ENCODE measurements at places on chromosomes 3 and 15.

DNA sequence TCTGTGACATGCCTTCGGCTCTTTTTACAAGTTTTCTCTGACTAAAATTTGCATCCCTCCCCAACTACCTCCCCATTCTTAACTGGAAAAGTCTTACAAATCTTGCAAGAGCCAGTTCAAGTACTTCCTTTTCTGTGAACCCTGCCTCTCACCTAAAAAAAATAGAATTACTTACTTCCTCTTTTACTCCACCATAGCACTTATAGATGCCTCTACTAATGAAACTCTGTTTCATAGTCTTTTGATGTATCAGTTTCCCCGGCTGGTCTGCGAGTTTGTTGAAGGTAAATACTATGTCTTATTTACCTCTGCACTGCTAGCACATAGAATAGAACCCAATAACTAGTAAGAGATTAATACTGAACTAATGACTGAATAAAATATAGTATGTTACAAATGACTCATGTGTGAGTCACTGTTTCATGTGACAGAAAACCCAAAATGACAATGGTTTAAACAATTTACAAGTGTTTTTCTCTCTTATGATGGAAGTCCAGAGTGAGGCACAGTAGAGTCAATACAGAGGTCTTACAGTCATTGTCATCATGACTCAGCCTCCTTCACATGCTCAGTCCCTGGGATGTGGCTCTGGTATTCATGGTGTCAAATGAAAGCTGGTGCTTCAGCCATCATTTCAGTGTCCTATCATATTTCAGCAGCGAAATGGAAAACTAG is 393.5 kb downstream of the RSL24D1 start:
- no peak for DNase-seq

DNA sequence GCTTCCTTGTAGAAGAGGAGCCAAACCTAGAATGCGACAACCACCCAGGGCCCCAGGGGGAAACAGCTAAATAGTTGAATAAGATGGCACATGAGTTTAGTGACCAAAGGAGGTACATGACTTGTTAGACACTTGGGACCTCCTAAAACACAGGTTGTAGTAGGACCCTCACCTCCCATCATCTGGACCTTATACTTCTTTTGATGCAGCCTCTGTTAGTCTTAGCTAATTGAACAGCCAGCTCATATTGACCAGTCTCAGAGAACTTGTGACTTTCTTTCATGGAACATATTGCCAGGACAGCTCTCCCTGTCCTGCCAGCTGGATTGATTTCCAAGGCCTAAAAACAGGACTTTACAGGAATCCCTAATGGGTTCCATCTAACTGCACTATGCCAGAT is 45.0 kb downstream of the SPSB4 start:
- DNase-seq = no peak

GRCh38 chr15:49155110-49155833 is at the start of gene COPS2:
Gene COPS2, minus strand, starts transcription at chr15:49155599. Its CDS starts 21 bp downstream, at chr15:49155578.
- peak; percentile 81 for DNase-seq

- no peak for DNase-seq
Measured at GRCh38 chr3:43949594-43949993, 258.9 kb downstream of the ABHD5 start.

- DNase-seq = no peak
Measured at GRCh38 chr3:170564664-170565063, 21.2 kb downstream of the SLC7A14 start.

- DNase-seq = no peak
Measured at GRCh38 chr3:42088803-42089530, 2.2 kb upstream of the TRAK1 start.

- no peak for DNase-seq
Measured at GRCh38 chr15:68374168-68374745, 57.7 kb downstream of the ITGA11 start.

GRCh38 chr3:108493862-108494261 is 16.5 kb downstream of the MYH15 start:
- DNase-seq = no peak

DNA sequence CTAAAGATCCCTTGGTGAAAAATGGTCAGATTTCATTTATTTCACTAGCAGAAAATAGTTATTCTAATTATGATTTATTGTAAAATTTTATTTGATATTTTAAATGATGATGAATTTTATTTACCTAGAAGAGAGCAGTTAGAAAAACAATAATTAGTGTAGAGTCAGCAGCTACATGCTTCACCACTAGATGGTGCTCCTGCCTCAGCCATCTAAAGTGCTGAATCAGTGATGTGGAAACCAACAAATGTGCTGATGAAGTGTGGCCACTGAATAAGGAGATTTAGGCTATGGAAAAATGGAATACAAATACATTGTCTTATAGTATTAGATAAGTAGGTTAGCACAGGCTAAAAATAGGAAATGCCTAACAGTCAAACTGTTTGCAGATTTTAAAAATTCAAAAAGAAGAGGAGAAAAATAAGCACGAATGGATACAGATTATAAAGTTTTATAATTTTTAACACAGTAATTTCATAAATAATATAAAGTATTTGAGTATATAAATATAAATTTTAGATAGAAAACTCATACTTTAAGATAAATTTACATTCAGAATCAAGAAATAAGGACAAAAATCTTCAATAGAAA is 109.8 kb downstream of the PPP2R3A start:
- DNase-seq = peak; percentile 60

DNA sequence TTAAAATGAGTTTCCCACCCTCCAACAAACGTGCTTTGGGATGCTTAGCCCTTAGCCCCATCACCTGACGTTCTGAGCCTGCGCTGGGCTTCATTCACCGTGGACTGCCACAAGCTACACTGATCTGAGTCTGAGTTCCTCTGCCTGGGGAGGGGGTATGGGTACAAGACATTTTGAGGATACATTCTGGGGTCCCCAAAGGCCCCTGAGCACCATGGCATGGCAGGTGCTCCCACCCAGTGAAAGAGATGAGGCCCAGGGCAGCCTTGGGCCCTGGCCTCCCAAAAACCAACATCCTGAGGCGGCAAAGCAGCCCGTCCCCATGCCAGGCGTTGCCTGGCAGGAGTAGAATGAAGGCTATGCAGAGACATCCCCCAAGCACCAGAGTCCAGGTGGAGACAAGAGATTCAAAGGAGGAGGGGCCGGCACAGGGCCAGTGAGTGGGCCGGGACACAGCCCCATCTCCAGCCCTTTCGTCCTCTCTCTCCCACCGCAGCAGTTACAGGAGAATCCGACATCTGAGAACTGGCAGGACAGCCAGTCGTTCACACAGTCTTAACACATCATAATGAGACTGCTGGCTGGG is 74.5 kb downstream of the VGLL4 start:
- DNase-seq = no peak

DNA sequence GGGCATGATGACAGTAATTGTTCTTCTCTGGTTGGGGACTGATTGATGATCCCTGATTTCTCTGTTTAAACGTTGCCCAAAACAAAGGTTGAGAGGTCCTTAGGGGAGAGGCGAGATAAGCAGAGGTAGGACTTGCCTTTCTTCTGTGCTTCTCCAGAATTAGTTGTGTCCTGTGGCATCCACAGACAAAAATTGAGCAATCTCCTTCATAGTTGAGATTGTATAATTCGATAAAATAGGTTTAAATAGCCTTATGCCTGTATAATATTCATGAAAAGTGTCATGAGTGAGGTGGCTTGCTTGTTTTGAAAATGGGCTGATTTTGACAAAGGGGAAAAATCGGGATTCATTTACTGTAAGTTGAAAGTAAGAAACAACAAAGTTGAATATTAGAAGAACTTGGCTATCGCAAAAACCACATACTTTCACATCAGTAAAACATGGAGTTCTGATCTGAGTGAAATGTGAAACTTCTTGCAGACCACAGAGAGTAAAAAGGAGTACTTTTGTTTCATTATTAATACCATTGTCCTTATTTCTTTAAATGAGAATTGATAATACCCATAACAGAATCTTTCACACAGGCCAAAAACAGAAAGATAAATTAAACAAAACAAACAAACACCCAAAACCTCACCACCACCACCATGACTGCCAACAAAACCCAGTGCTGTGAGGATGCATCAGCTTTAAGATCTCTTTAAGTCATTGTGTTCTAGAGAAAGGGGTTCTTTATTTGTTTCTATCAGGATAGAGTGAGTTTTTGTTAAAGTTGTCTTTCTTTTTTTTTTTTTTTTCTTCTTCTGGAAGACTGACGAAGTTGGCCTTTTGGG is 155.7 kb downstream of the LPP start:
- DNase-seq = no peak

- DNase-seq = no peak
Measured at GRCh38 chr3:65246561-65246960, 558.8 kb upstream of the ADAMTS9 start.

GRCh38 chr15:78808550-78808949 is 2.7 kb downstream of the ADAMTS7 start:
- no peak for DNase-seq

All from stimulated activated CD4-positive, alpha-beta T cell treated with anti-CD3 and anti-CD28 coated beads, Interleukin-4, amount 100 ng/mL, for 4 hours (primary cell).